ENCODE measurements at places on chromosomes 12 and 14. TPM values are rescaled to one million over a fixed set of nuclear protein-coding genes. Genes with fewer than 3 reads are reported as not detected.
A peak's percentile ranks its signal among the peaks of the same experiment; 100 is the strongest.

The INHBC gene
- total RNA-seq = not detected

The SMOC1 gene
- 1.0 TPM for total RNA-seq

The NEDD8 gene
- 172 TPM for total RNA-seq

The EML1 gene
- 18.1 TPM for total RNA-seq

DNA sequence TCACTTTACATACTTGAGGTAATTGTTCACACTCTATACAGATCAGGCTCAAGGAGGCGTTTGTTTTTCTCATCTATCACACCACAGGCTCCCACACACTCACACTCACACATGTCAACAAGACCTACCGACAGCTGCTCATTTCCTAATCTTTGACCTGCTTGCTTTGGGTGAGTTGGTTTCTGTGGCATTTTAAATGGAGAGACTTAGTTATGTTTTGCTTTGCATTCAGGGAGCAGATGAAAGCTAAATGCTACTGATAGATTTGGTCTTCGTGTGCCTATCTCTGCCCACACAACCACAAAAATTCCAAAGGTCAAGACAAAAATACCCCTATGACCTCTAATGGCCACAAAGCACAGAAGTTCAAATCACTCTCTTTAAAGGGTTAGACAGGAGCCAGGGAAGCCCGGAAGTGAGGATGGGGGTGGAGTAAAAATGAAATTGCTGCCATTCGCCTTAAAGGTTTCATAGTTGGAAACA lies 203.5 kb upstream of the G2E3 start:
- H3K27ac ChIP-seq = no peak overlapping the region
- no peaks in the 10 kb centered on the region for H3K36me3 ChIP-seq
- H3K4me3 ChIP-seq = no peak overlapping the region
- no peak for DNase-seq

- DNase-seq = no peak
- no peak overlapping the region for H3K4me3 ChIP-seq
- H3K27me3 ChIP-seq = no peaks in the 10 kb centered on the region
- no peak overlapping the region for H3K27ac ChIP-seq
- H3K36me3 ChIP-seq = no peaks in the 10 kb centered on the region
Observed at GRCh38 chr12:10543499-10543898, 37.8 kb downstream of the EIF2S3B start.

DNA sequence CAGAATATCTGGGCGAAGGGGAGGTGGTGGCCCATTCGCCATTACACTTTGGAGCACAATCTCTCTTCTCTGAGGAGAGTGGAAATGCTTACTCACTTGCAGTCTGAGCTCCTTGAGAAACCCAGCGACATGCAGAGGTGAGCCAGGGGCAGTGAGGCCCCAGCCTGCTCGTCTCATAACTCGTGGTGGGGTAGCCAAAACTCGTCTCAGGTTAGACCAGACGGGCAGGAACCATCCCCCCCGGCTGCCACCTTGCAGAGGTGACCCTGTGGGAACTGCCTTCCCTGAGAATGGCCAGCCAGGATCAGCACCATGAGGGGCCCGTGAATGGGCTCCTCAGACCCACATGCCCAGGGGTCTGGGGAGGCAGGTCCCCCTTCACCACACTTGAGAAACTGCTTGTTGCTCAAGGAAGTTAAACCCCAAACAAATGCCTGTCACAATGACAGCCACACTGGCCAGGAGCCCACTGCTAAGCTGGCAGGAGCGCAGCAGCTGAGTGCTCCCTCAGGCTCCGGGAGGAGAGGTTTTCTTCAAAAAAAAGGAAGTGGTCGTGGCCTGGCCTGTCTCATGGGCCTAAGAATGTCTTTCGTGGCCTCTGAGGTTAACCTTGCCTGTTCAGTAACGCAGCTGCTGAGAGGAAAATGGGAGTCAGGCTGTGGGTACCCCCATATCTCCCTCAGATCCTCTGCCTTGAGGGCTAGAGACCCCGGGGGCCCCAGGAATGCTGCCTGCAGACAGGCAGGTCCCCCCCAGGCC lies 9.2 kb upstream of the ALDH2 start:
- no peaks in the 10 kb centered on the region for H3K36me3 ChIP-seq
- no peaks in the 10 kb centered on the region for H3K27me3 ChIP-seq
- DNase-seq = no peak

DNA sequence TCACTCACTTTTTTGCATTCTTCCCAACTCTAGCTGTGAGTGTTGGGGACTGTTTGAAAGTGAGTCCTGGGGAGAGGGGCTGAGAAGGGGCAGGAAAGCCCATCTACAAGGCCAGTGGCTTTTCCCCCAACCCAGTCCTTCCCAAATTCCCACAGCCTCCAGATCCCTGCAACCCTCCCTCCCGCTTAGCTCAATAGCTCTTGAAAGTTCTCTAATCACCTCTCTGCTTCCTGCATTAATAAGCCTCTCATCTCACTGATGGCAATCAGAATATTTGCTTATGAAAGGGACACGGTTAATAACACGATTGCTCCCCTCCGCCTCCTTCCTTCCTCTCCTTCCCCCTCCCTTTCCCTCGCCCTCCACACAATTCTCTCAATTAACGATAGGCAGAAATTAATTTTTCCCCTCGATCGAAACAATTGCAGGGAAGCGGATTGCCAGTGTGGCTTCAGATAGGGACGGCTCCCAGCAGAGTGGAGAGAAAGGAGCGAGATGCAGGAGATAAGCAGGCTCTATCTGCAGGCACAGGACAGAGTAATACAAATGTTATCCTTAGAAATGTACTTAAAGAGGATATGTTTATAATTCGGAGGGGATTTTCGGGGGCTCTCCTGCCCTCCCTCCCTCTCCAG lies 15.1 kb upstream of the GPATCH2L start:
- H3K36me3 ChIP-seq = no peaks in the 10 kb centered on the region
- no peak overlapping the region for H3K4me3 ChIP-seq
- no peak for DNase-seq
- peaks cover 24% of the 10 kb centered on the region for H3K4me1 ChIP-seq
- no peak overlapping the region for H3K27ac ChIP-seq

- H3K27me3 ChIP-seq = no peaks in the 10 kb centered on the region
- no peak for DNase-seq
- no peak overlapping the region for H3K27ac ChIP-seq
- H3K4me1 ChIP-seq = peaks cover 4% of the 10 kb centered on the region
- H3K4me3 ChIP-seq = no peak overlapping the region
Observed at GRCh38 chr12:48796976-48797375, 8.1 kb upstream of the ADCY6 start.

GRCh38 chr12:39830171-39830570 lies 210.6 kb upstream of the ABCD2 start:
- no peak for DNase-seq
- H3K27ac ChIP-seq = no peak overlapping the region
- no peaks in the 10 kb centered on the region for H3K4me1 ChIP-seq

GRCh38 chr12:111733340-111733915 lies 33.3 kb upstream of the ALDH2 start:
- H3K4me3 ChIP-seq = no peak overlapping the region
- H3K4me1 ChIP-seq = no peaks in the 10 kb centered on the region
- DNase-seq = no peak
- no peak overlapping the region for H3K27ac ChIP-seq
- H3K36me3 ChIP-seq = no peaks in the 10 kb centered on the region
- H3K27me3 ChIP-seq = no peaks in the 10 kb centered on the region

GRCh38 chr12:119363490-119363889 lies 29.0 kb downstream of the CCDC60 start:
- H3K36me3 ChIP-seq = no peaks in the 10 kb centered on the region
- peak; percentile 48 for DNase-seq
- peaks cover 32% of the 10 kb centered on the region for H3K4me1 ChIP-seq
- H3K27ac ChIP-seq = peak overlapping the region; percentile 79
- H3K4me3 ChIP-seq = peak overlapping the region; percentile 5

DNA sequence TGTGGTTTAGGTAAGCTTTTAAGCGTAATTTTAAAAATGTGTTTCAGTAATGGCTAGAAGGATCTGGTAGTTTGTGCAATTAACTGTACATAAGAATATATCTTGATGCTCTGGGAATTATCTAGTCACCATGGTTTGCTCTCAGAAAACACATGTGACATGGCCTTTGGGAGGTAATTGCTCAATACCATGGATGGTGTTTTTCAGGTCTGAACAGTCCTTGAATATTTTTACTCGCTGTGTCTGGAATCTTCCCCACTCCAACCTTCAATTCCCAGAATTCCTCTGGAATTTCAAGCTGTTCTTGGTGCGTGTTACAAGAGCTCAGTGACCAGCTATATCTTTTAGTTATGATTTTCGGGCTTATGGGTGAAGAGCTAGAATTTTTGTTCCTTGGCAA lies 85.3 kb downstream of the DAAM1 start:
- H3K27me3 ChIP-seq = no peaks in the 10 kb centered on the region
- no peaks in the 10 kb centered on the region for H3K36me3 ChIP-seq
- peaks cover 3% of the 10 kb centered on the region for H3K4me1 ChIP-seq

DNA sequence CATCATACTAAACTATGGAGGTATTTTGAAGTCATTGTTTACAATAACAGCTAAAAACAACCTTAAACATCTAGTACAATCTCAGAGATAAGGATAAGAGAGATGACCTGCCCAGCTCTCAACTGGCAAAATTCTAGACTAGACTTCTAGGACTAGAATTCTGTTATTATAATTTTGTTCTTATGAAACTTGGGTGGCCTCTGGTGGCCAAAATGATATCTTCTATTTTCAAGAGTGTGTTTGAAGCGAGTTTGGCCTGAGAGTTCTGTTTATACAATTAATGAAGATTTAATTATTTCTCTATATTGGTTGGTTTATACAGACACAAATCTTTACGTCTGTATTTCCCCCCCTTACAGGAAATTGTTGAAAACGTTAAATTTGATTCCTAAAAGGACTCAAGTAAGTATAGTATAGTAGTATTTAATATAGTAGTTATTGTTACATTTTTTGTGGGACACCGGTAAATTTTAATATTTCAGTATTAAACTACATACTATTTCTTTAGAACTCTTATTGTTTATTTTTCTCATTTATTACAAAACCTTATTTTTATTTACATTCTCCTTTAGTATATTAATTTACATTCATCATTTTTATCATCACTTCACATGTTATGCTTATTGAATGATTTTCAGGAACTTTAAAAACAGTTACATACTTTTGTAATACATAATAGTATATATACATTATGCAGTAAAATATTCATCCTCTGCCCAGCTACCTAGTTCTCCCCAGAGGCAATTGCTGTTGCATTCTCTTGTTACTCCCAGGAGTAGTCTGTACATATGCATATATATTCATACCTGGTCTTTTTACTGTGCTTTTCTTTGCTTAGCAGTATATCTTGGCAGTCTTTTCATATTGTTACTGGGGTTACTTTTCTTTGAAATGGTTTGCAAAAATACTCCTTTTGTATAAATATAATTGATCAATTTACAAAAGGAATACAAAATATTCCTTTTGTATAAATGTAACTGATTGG lies 6.6 kb downstream of the PPHLN1 start:
- DNase-seq = peak; percentile 40
- H3K27ac ChIP-seq = no peak overlapping the region
- H3K4me1 ChIP-seq = peaks cover 25% of the 10 kb centered on the region
- H3K4me3 ChIP-seq = no peak overlapping the region

- H3K27ac ChIP-seq = no peak overlapping the region
- no peak overlapping the region for H3K4me3 ChIP-seq
- H3K27me3 ChIP-seq = no peaks in the 10 kb centered on the region
- no peaks in the 10 kb centered on the region for H3K36me3 ChIP-seq
- DNase-seq = no peak
Observed at GRCh38 chr14:60133487-60133886, 31.7 kb downstream of the DHRS7 start.

DNA sequence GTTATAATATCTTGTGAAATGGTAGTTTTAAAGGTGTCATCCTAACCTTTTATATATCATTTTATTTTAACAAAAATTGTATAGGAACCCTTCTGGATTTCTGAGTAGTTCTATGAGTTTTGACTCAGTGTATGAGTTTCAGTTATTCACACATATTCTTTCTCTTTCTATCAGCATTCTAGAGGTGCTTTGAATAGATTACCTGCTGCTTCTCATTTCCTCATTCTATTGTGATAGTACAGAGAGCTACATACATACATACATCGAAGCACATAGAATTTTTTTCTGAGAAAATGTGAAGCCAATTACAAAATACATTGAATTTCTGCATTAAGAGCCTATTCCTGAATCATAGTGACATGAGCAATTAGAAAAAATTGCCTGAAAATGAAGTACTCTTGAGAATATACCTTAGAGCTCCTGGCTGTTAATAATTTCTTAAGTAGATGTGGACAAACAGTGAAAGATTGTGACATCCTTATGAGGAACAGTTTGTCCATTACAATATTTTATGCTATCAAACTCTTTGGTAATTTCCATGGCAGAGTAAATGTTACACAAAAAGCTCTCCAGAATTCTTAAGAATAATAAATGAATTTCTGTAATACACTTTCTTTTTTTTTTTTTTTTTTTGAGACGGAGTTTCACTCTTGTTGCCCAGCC lies 556.6 kb downstream of the TRHDE start:
- H3K27ac ChIP-seq = no peak overlapping the region
- no peak overlapping the region for H3K4me3 ChIP-seq
- no peak for DNase-seq
- H3K27me3 ChIP-seq = no peaks in the 10 kb centered on the region
- peaks cover 19% of the 10 kb centered on the region for H3K4me1 ChIP-seq

DNA sequence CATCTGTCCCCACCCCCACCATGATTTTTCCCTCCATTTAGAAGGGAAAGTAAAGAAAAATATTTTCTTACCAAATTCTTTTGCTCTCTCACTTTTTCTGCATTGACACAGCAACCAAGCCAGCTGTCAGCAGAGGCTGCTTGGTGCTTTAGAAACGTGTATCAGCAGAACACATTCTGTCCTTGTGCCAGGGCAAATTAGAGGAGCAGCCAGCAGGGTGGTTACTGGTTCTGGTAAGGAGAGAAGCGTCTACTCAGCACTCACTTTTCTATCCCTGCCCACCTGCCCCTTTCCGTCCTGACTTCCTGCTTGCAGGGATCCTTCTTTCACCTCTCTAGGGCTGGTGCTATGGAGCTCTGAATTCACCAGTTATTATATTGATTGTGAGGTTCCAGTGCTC lies 327.5 kb upstream of the PDE3A start:
- no peak overlapping the region for H3K4me3 ChIP-seq
- no peaks in the 10 kb centered on the region for H3K27me3 ChIP-seq
- peaks cover 9% of the 10 kb centered on the region for H3K4me1 ChIP-seq
- H3K27ac ChIP-seq = no peak overlapping the region
- DNase-seq = peak; percentile 26

DNA sequence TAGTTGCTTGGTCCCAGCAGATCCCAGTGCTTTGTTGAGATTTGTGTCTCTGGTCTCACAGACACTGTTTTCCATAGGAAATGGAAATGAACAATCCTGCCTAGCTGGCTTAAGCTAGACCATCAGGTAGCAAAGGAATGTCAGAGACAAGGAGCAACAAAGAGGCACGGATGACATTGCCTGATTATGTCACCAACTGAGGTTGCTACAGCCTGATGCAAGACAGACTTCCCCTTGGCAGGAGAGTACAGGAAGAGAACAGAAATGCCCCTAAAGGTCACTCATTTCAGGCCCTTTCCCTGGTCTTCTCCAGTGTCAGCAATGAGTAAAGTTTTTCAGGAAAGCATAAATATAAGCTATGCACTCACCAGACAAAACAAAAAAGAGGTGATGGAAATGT lies 2.0 kb upstream of the PRB2 start:
- no peaks in the 10 kb centered on the region for H3K36me3 ChIP-seq
- peak; percentile 15 for DNase-seq
- no peaks in the 10 kb centered on the region for H3K4me1 ChIP-seq
- no peaks in the 10 kb centered on the region for H3K27me3 ChIP-seq
- no peak overlapping the region for H3K27ac ChIP-seq
